ENCODE measurements at places on chromosomes 1 and 21.

- no peak for DNase-seq
Observed at GRCh38 chr1:153750026-153750995, 22.5 kb downstream of the INTS3 start.

- no peak for DNase-seq
Observed at GRCh38 chr1:231059566-231060193, 19.6 kb upstream of the FAM89A start.

- no peak for DNase-seq
Observed at GRCh38 chr1:43509740-43510375, 20.8 kb upstream of the PTPRF start.

DNA sequence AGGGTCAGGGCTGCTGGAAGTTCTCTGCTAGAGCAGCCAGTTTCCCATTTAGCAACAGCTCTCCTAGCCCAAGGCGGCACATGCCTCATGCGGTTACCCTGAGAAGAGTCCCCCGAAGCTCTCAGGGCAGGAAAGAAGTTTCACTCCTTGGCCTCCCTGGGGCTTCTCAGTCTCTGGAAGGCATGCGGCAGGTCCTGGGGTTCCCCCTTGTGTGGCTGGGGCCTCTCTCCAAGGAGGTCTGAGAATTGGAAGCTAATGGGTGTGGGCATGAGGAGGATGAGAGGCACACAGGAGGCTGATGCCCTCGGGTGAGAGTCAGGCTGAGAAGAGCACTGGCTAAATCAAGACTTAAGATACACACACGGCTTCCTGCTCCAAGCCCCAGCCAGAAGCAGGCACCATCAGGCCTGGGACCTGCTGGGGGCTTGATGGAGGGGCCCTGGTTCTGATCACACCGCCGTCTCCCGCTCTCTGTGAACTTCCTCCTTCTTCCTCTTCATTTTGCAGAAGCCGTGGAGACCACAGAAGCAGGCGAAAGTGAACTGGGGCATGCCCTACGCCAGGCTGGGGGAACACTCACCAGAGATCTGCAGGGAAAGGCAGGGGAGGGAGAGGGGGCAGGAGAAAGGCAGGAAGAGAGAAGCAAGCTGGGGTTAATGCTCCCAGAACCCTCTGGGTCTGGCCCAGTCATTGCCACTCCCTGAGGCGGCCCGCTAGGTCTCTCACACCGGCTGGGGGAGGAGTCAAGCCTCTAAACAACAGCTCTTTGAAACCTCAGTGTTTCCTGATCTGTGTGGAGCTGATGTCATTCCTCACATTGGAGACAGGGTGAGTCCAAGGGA is 15.1 kb downstream of the BLACAT1 start:
- DNase-seq: peak; percentile 33

DNA sequence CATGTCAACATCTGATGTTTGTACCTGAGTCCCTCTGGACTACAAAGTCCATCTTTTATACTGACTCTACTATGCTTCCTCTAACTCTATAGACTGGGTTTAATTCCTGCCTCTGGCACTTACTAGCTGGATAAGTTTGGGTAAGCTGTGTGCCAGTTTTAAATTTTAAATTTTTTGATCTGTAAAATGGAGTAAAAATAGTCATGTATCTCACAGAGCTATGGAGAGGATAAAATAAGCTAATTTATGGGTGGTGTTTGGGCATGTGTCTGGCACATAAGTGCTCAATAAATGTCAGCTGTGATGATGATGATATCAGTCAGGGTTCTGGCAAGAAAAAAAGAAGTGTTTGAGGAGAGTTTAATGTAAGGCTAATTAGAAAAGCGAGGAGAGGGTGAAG is 139.2 kb upstream of the C1orf21 start:
- no peak for DNase-seq

DNA sequence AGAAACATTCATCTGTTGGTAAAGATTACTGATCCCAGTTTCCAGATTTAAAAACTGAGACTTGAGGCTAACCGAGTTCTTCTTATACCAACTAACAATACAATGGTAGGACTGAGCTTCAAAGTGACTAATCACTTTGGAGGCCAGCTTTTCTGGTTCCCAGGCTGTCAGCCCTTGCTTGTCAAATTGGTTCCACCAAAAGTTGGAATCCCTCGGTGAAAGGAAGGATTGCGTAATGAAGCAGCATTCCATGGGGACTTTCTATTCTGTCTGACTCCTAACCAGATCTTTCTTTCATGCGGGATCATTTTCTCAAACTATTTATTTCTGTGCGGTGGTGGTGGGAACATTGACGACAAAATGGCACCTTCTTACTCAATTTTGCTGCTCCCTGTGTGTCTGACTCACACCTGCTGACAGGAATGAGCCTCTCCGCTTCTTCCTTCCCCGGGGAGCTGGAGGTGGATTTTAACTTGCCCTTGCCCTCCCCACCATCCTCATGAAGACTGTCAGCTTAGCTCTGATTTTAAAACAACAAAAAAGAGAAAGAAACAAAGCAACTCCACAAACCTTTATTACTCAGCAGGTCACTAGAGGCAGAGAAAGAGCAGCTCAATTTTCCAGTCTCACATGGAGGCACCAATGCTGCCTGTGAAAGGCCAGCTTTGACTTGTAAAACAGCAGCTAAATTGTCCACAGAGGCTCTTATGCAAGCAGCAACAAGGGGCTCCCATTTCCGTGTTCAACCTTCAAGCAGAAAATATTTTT is 32.9 kb upstream of the RASAL2 start:
- DNase-seq: no peak

GRCh38 chr1:177235350-177235749 is 64.6 kb downstream of the BRINP2 start:
- no peak for DNase-seq

- DNase-seq: no peak
Observed at GRCh38 chr1:29599071-29599470, 362.7 kb downstream of the PTPRU start.

GRCh38 chr1:231460614-231461013 is 38.5 kb upstream of the EGLN1 start:
- peak; percentile 66 for DNase-seq

DNA sequence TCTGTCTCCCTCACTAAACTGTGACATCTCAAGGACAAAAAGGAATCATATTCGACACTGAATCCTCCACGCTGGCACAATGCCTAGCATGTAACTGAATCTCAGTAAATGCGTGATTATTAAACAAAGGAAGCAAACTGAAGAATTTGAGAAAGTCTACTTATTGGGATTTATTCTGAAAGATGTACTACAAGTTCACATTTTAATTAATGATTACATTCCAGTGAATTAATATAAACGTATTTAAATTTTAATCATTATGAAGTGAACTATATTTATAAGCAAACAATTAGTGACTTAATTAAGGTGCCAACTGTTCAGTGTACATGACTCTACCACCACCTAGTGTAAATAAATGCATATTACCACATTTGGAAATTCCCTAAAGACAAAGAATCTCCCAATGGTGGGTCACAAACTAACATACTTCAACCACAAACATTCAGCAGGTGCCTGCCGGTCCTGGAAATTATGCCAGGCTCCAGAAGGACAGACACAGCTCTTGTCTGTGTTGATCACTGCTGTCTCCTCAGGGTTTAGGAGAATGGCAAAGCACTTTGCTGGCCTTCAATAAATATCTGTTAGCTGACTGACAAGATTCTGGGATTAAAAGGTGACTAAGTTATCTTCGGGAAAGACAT is 56.3 kb downstream of the SMYD3 start:
- no peak for DNase-seq

GRCh38 chr1:155760751-155761475 is 72.0 kb downstream of the DAP3 start:
- no peak for DNase-seq

- DNase-seq: no peak
Observed at GRCh38 chr1:11558871-11559590, 80.1 kb downstream of the DISP3 start.

- DNase-seq: peak; percentile 6
Observed at GRCh38 chr21:35528116-35529042, 479.3 kb upstream of the RUNX1 start.

DNA sequence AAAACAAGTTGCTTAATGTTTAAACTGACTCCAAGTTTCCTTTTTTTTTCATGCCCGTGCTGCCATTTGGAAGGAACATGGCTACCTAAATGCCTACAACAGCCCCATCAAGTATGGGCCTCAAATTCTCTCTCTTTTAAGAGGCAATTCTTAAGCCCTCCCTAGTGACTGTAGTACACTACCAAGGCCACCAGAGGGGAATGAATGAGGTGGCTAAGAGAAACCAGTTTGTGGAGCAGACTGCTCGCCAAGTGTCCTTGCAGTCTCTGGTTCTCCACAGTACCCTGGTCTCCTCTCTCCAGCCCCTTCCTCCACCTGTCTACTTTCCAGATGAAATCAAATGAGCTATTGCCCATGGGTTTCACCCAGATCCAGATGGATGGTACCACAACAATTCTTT is 1809.6 kb downstream of the BRINP3 start:
- no peak for DNase-seq

GRCh38 chr1:159646687-159647086 is 59.1 kb downstream of the APCS start:
- no peak for DNase-seq

GRCh38 chr1:112889052-112889768 is 66.8 kb downstream of the SLC16A1 start:
- no peak for DNase-seq

GRCh38 chr1:175920381-175920780 is 177.0 kb upstream of the TNR start:
- DNase-seq: no peak

All from stimulated activated CD8-positive, alpha-beta memory T cell treated with anti-CD3 and anti-CD28 coated beads, Interleukin-7, amount 100 ng/mL, for 4 hours (primary cell).